ENCODE measurements at places on chromosomes 5 and 9.

DNA sequence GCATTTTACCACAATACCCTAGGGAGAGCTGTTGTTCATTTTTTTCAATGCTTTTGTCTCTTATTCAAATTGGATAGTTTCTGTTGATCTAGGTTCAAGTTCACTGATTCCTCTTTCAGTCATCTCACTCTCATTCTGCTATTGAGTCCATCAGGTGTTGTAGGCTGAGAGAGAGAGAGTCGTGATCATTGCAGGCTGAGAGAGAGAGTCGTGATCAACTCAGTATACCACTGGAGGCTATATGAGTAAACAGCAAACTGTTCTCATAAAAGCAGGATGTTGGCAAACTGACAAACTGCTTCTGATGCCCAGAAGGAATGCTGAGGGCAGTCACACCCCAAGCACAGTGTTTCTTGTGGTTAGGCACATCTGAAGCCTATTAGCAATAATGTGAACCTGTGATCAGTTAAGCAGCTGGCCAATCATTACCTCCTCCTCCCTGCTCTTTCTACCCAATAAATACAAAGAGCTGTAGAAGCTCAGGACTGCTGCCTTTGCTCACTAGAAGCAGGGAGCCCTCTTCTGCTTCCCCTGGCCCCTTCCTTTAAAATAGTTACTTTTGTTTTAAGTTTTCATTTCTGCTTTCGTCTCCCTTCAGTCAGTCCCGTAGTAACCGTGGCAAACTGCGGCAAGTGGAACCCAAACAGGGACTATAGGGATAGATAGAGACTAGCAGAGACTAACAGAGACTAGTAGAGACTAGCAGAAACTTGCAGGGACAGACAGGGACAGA is 476.1 kb upstream of the ACO1 start:
- no peak for DNase-seq

DNA sequence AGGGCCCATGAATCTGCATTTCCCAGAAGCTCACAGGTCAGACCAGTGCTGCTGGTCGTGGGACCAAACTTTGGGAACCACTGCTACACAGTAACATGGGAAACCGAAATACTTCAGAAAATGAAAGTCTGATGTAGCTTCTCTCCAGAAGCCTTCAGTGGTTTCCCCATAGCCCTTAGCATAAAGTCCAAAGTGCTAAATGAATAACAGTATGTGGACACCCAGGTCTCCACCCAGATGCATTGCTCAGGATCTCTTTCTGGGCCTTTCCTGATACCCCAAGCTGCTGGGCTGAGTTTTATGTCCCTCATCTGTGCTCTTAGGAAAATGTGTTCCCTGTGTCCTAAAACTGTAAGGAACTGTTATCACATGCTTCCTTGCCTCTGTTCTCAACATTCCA is 100.4 kb downstream of the NFIB start:
- DNase-seq = no peak

DNA sequence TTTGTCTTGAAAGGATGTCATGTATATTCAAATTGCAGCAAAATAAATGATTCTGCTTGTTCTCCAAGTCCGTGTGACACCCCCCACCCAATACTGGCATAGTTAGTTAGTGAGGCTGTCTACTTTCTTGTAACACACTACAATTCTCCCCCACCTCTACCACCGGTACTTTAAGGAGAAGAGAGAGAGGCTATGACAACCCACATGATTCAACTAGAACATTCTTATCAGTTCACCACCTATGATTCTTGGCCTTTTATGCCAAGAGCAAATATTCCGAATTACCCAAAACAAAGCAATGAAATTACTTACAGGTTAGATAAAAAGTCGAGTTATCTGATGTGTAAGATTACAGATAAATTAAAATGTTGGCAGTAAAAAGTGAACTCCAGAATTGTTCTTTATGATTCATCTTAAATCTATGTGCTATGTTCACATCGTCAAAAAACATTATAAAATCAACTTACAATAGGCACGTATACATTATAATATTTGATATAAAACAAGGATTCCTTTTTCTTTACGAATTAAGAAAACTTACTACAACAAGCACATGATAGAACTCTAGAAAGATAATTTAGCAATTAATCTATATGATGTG is 14.4 kb downstream of the MEF2C start:
- DNase-seq = no peak

- DNase-seq = no peak
Measured at GRCh38 chr5:172877466-172878260, 43.6 kb downstream of the ERGIC1 start.

DNA sequence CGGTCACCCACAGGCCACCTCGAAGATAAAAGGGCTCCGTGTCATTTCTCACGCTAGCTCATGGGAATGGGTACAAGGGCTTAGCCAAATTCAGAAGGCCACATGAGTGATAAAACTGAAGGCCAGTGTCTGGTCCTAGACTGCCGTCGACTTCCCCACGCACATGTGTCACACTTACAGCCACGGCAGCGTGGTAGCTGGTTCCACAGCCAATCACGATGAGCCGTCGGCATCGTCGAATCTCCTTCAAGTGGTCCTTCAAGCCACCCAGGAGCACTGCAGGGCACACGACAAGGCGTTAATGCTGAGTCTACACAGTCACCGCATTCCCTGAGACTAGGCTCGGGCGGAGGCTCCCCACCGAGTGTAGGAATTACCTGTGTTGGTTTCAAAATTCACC is 24.7 kb upstream of the MAPK9 start:
- DNase-seq = no peak

DNA sequence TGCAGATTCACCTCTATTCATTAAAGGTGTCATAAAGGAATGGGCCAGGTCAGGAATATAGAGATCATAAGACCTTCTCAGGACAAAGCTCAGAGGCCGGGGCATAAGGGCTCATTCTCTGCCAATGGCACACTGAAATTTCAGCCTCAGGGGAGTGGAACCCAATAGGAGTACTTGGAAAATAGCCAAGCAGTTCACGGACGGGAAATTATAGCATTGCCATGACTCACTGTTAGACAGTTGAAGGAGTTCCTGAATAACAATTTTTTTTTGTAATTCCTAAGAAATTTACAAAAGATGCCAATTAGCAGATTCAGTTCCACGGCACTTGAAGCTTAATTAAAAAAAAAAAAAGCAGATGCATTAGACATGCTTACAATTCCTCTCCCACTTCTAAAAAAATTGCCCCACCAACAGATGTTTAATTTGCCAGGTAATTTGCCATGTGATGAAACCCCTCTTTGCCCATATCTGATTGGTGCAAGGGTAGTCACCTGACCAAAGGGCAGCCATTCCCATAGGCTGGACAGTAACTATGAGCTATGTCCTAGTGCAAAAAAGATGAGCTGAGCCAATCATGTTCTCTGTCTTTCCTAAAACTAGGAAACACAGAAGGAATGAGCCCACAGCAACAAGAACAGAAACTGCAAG is 58.6 kb downstream of the PTCD2 start:
- no peak for DNase-seq

DNA sequence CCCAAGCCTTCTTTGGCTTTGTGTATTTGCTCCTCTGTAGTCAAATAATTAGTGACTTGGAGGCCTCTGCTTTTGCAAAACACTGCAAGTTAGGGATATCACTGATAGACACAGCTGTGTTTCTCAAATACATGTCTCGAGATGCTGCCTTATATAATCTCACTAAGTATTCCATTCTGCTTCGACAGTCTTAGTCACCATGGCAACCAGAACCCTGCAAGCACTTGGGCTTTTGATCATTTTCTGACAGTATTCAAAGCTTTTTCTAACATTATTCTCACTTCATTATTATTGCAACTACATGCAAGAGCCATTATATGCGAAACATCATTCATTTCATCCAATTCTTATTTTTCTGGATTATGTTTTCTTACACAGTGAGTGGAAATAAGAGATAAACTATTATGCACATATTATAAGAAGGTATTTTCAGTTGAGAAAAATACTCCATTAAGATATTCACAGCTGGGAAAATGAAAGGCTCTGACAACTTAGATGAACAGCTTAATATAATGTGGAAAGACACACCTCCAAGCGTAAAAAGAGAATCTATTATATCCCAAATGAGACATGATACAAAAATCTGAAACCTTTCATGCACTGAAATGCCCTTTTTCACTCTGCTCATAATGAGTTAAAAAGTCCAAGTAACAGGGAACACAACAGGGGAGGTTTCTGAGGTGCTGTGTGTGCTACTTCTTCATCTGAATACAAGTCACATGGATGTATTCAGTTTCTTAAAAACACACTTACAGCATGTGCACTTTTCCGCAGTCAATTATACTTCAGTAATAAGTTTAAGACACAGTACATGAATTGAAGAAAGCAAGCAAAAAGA is 93.9 kb downstream of the SCAI start:
- DNase-seq = no peak

DNA sequence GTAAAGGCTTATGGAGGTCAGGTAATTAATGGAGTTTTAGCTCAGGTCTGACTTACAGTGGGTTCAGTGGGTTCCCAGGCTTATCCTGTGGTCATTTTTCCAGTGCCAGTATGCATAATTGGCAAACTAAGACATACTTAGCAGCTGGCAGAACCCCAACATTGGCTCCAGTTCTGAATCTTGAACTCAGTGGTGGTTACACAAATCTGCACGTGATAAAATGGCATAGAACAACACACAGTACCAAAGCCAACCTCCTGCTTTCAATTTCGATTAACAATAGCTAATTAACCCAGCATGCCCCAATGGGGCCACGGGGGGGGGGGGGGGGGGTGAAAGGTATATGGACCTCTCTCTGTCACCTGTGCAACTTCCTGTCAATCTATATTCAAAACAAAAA is 19.0 kb upstream of the BARX1 start:
- no peak for DNase-seq

DNA sequence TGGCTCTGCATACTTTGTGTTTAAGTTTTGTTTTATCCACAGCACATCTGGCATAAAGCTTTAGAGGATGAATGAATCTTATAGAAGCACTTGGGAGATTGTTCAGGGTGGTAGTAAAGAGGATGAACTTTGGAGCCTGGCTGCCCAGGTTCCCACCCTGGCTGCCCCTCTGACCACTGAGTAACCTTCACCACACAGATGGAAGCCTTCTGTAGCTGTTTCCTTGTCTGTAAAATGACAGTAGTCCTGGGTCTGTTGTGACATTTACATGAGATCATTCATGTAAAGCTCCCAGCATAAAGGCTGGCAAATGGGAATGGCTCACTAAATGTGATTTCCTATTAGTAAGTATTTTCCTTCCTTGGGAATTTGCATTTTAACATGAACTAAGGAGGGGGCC is 85.7 kb upstream of the FAM169A start:
- no peak for DNase-seq

GRCh38 chr9:95669253-95669652 is 152.5 kb upstream of the PTCH1 start:
- DNase-seq = no peak

DNA sequence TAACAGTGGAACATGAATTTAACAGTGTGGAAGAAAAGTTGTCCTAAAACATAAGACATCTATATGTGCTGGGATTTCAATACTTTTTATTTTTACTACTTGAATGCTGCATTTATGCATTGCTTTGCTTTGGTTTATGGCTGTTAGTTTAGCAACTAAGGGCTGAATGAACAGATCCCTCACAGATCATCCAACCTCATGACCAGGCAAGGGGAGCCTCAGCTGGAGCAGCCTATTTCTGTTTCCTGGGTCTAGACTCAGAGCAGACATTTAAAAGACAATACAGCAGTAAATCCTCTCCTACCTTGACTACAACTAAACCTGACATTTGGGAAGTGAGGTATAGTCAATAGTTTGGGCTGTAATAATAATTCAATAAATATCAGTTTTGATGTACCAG is 163.3 kb downstream of the AUH start:
- no peak for DNase-seq

DNA sequence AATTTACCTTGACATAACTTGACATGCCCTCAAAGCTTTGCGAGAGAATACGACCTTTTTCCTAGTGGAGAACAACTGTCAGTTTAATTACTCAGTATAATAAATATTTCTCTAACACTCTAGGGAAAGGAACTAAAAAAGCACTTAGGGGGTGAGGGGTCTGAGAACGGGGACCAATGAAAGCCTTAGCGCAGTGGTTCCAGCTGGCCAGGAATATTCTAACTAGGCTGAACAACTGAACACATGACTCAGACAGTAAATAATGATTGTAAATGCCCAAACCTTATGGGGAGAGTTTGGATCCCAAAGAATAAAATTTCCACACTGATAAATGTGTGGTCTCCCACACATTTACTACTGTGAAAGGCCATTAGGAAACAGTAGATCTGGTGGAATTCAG is 14.9 kb downstream of the MYO10 start:
- DNase-seq = no peak

GRCh38 chr5:78972654-78973428 is 12.3 kb downstream of the ARSB start:
- no peak for DNase-seq

GRCh38 chr9:136710543-136710942 is 1.8 kb upstream of the DIPK1B start:
- DNase-seq = no peak

DNA sequence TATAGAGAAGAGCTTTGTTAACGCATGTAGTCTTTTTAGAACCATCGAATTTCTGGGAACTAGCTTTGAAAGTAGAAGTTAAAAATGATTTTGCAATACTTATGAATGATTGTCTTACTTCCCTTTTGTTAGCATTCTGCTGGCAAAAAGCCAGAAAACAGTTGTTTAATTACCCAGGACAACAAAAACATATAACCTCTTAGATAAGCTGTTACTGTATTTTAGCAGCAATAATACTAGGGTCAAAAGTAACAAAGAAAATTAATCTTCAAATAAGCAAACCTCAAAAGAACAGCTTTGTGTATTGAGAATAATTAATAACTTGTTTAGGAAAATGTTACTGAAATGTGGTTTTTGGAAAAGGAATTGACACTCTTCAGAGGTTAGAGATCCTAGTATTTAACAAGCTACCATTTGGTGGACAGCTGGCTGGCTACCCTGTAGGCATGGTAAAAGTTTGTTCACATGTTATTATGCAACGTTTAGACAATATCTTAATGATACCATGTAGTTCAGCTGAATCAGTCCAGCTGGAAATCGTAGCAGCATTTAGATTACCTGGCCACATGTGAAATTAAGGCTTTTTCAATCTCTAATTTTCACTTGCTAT is 3.8 kb downstream of the FGF10 start:
- no peak for DNase-seq

GRCh38 chr5:90226433-90227099 is 183.0 kb downstream of the CETN3 start:
- no peak for DNase-seq

DNA sequence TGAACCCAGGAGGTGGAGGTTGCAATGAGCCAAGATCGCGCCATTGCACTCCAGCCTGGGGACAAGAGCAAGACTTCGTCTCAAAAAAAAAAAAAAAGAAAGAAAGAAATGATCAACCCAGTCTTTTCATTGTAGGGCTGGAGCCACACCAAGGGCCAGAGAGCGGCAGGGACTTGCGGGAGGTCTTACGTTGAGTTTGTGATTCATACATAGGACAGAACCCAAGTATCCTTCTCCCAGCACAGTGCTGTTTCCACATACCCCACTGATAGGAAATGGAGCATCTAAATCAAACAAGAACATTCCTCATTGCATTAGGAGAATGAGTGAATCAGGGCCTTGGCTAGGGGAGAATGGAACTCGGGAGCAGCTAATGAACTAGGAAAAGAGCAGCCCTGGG is 3.5 kb upstream of the TNIP1 start:
- no peak for DNase-seq
